Colonic mucosa (tissue), 4 donors: ENCODE measurements at places on chromosomes 11 and 22. TPM values are rescaled to one million over a fixed set of nuclear protein-coding genes. Genes with fewer than 3 reads are reported as not detected.
A peak's percentile ranks its signal among the peaks of the same experiment; 100 is the strongest.

- H3K4me3 ChIP-seq = no peak overlapping the region
- H3K27me3 ChIP-seq = no peaks in the 10 kb centered on the region
- no peak overlapping the region for H3K27ac ChIP-seq
- H3K4me1 ChIP-seq = no peaks in the 10 kb centered on the region
- DNase-seq = no peak
Measured at GRCh38 chr11:33035011-33035410, 4.4 kb upstream of the TCP11L1 start.

The GGTLC3 gene
- not detected for total RNA-seq

The CST6 gene
- not detected for total RNA-seq

- DNase-seq = no peak
- no peaks in the 10 kb centered on the region for H3K36me3 ChIP-seq
- no peak overlapping the region for H3K27ac ChIP-seq
Measured at GRCh38 chr22:41920271-41920976, 5.5 kb upstream of the SHISA8 start.

- H3K36me3 ChIP-seq = no peaks in the 10 kb centered on the region
- no peak for DNase-seq
- H3K27ac ChIP-seq = no peak overlapping the region
- no peaks in the 10 kb centered on the region for H3K4me1 ChIP-seq
Measured at GRCh38 chr22:26981541-26981940, 324.2 kb downstream of the MIAT start.

DNA sequence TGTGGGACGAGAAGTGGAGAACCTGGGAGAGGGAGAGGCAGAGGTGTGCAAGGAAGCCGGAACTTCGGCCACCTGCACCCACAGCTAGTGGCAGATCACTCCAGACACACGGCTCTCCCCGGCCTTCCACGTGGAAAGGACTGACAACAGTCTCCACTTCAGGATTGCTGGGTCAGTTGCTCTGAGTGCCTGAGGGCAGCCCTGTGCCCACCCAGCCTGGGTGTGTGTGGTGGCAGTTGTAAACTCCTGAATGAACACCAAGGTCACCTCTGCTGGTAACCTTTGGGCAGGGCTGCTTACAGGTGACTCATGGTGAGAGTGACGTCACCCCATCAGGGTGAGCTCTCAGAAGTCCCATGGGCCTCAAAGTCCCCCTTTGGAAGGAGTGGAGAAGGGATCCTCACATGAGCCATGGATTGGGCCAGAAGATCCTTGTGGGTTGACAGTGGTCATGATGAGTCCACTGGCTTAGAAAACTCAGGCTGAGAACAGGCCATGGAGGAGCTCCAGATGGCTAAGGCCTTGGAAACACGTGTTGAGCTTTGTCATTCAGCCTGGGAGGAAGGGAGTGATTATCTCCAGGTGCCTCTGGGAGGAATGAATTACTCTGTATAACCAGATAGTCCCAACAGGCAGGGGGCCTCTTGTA lies 71.3 kb downstream of the BCR start:
- DNase-seq = peak; percentile 37
- peaks cover 4% of the 10 kb centered on the region for H3K4me1 ChIP-seq
- no peaks in the 10 kb centered on the region for H3K27me3 ChIP-seq
- no peaks in the 10 kb centered on the region for H3K36me3 ChIP-seq

DNA sequence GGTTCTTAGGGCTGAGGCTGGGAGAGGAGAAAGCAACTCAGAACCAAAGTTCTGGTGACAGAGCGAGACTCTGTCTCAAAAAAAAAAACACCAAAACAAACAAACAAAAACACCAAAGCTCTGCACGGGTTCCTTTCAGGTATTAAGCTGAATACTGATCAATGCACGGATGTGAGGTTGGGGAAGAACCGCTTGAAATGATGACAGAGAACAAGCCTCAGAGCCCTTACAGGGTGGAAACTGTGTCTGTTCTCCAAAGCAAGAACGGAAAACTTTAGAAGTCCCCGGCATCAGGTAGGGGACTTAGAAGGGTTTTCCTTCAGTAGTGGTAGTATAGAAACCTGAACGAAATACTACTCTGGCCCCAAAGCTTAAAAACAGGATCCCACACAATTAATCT lies 260.0 kb downstream of the TBC1D22A start:
- no peaks in the 10 kb centered on the region for H3K4me1 ChIP-seq
- no peaks in the 10 kb centered on the region for H3K36me3 ChIP-seq
- no peak for DNase-seq
- no peaks in the 10 kb centered on the region for H3K27me3 ChIP-seq
- no peak overlapping the region for H3K27ac ChIP-seq

- DNase-seq = no peak
- no peak overlapping the region for H3K27ac ChIP-seq
- no peak overlapping the region for H3K4me3 ChIP-seq
- H3K36me3 ChIP-seq = no peaks in the 10 kb centered on the region
- H3K27me3 ChIP-seq = no peaks in the 10 kb centered on the region
Measured at GRCh38 chr11:2673871-2674471, 25.8 kb downstream of the KCNQ1OT1 start.

GRCh38 chr11:131356206-131356605 lies 14.2 kb upstream of the NTM start:
- H3K4me1 ChIP-seq = no peaks in the 10 kb centered on the region
- H3K4me3 ChIP-seq = no peak overlapping the region
- no peak for DNase-seq
- H3K27ac ChIP-seq = no peak overlapping the region
- H3K36me3 ChIP-seq = no peaks in the 10 kb centered on the region

DNA sequence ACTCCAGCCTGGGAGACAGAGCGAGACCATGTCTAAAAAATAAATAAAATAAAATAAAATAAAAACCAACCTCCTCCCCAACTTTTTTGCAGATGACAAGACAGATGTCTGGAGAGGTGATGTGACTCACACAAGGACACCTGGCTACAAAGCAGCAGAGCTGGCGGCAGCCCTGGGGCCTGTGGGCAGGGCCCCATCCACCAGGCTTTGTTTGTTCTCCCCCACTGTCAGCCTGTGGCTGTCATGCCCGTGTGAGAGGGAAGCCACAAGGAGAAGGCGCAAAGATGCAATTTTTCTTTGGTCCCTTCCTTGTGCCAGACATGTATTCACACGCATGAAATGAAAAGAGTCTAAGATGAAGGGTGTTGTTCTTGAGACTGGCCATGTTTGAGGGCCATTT lies 16.6 kb downstream of the CD59 start:
- H3K4me3 ChIP-seq = no peak overlapping the region
- DNase-seq = no peak
- peaks cover 12% of the 10 kb centered on the region for H3K4me1 ChIP-seq
- H3K36me3 ChIP-seq = no peaks in the 10 kb centered on the region

GRCh38 chr11:69013009-69013951 lies at the start of gene MRGPRF:
Gene MRGPRF, minus strand, starts transcription at chr11:69013246. Its CDS starts 3,345 bp downstream, at chr11:69009901.
- H3K4me1 ChIP-seq = peaks cover 10% of the 10 kb centered on the region
- DNase-seq = peak; percentile 81
- H3K27ac ChIP-seq = peak within 1 kb of the TSS; percentile 82
- H3K4me3 ChIP-seq = peak within 1 kb of the TSS; percentile 31
- peaks cover 19% of the 10 kb centered on the region for H3K27me3 ChIP-seq
- no peaks in the 10 kb centered on the region for H3K36me3 ChIP-seq

The MPZL2 gene
- 114 TPM for total RNA-seq

- H3K4me1 ChIP-seq = peaks cover 10% of the 10 kb centered on the region
- no peak for DNase-seq
- H3K27me3 ChIP-seq = no peaks in the 10 kb centered on the region
- H3K4me3 ChIP-seq = peak overlapping the region; percentile 68
- H3K36me3 ChIP-seq = peaks cover 12% of the 10 kb centered on the region
Measured at GRCh38 chr11:66268952-66269905, 790 bp downstream of the RAB1B start.

DNA sequence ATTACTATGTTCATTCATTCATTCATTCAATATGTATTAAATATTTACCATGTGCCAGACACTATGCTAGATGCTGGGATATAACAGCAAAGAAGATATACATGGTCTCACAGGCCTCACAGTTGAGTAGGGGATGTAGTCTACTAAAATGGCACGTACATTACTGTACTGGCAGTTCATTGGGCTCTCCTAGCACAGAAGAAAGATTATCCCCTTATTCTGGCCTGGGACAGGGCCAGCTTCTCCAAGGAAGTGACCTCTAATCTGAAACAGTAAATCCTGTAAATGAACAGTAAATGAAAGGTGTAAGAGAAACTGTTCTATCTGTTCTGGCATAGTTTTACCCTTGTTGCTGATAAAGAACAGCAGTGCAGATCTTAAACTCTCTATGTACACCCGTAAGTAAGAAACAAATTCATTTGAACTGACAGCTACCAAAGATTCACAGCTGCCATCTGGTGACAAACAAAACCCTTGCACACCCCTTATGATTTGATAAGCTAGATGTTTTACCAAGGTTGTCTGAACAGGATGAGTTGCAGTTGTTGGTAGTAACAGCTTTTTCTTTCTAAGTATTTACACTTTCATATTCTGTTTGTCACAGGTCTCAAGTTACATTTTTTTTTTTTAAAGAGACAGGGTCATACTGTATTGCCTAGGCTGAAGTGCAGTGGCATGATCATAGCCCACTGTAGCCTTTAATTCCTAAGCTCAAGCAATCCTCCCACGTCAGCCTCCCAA lies 263.1 kb downstream of the TMEM135 start:
- no peak for DNase-seq
- no peaks in the 10 kb centered on the region for H3K4me1 ChIP-seq
- no peak overlapping the region for H3K4me3 ChIP-seq

DNA sequence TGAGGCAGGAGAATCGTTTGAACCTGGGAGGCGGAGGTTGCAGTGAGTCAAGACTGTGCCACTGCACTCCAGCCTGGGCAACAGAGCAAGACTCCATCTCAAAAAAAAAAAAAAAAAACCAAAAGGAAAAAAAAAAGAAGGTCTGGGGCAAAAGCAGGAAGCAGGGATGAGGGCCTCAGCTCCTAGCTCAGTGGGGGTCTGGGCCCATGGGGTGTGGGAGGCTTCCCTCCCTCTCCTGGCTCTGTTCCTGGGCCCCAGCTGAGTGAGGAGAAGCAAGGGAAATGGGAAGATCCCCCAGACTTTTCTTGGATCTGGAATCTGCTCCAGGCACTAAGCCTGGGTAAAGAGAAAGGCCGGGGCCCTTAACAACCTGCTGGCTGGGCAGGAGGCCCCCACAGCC lies 8.9 kb downstream of the CHRM1 start:
- H3K36me3 ChIP-seq = no peaks in the 10 kb centered on the region
- H3K27ac ChIP-seq = no peak overlapping the region
- no peaks in the 10 kb centered on the region for H3K27me3 ChIP-seq

- no peak for DNase-seq
- no peak overlapping the region for H3K27ac ChIP-seq
- H3K4me3 ChIP-seq = no peak overlapping the region
- H3K4me1 ChIP-seq = no peaks in the 10 kb centered on the region
Measured at GRCh38 chr11:60816590-60817157, 25.2 kb upstream of the CCDC86 start.

The CD248 gene
- 8.8 TPM for total RNA-seq

The RIMBP3C gene
- 0.07 TPM for total RNA-seq

The SAA4 gene
- total RNA-seq = not detected

DNA sequence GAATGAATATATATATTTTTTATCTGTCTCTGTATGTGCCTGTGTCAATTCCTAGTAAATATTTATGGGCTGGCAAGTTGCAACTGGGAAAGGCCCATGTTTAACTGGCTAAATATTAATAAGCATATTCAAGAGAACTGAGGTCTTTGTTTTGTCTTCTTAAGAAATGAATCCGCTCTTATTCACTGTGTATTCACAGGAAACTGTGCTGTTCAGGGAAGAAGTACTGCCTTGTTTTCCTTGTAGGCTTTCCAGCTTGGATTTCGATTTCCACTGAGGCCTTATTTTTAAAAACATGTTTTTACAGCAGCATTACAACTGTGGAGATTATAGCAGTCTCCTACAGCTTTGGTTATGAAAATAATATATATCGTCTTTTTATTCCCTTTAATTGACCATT lies 64.7 kb downstream of the LDLRAD3 start:
- no peak for DNase-seq
- no peak overlapping the region for H3K27ac ChIP-seq
- H3K4me3 ChIP-seq = no peak overlapping the region
- no peaks in the 10 kb centered on the region for H3K27me3 ChIP-seq
- no peaks in the 10 kb centered on the region for H3K36me3 ChIP-seq

The DBX1 gene
- total RNA-seq = not detected

The FIBIN gene
- total RNA-seq = 0.25 TPM

DNA sequence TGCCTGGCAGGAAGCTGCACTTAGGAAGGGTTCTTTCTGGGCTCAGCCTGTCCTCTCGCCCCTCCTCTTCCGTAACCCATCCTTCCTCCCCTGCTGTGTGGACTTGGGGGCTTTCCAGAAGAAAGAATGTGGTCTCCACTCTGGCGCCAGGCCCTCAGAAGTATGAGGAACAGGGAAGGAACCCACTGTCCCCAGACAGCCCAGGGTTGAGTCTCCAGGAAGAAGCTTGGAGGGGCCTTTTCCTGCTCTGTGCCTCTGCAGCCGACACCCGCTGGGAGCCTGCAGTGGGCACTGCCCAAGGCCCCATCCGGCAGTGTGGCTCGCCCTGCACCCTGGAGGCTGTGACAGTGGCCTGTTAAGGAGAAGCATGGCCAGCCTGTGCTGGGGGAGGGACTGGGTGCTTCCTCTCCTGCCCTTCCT lies 112.6 kb downstream of the ST3GAL4 start:
- H3K36me3 ChIP-seq = no peaks in the 10 kb centered on the region
- H3K4me3 ChIP-seq = no peak overlapping the region
- no peak for DNase-seq
- no peaks in the 10 kb centered on the region for H3K27me3 ChIP-seq
- no peak overlapping the region for H3K27ac ChIP-seq

DNA sequence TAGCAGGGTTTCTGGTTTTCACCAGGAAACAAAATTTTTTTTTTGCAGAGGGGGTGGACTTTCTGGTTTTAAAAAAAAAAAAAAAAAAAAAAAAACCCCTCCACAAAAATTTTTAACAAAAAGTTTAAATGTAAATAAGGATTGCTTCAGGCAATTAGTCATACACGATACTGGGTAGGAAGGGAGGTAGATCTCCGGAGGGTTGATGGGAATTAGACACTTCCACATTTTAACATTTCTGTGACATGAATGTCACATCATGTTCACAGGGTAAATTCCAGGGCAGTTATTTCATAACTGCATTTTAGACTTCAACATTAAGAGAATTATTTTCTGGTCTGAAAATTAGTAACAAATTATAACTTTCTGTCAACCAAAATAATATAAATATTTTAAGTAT lies 15.9 kb downstream of the NUP98 start:
- no peak overlapping the region for H3K27ac ChIP-seq
- H3K4me1 ChIP-seq = no peaks in the 10 kb centered on the region
- H3K4me3 ChIP-seq = no peak overlapping the region
- H3K36me3 ChIP-seq = peaks cover 10% of the 10 kb centered on the region

The MSANTD2 gene
- 12.7 TPM for total RNA-seq

The SAA2 gene
- 4.2 TPM for total RNA-seq
